ENCODE measurements at places on chromosomes 11 and 22. TPM values are rescaled to one million over a fixed set of nuclear protein-coding genes. Genes with fewer than 3 reads are reported as not detected.

- DNase-seq = no peak
Observed at GRCh38 chr11:111960916-111961315, 23.8 kb downstream of the DIXDC1 start.

GRCh38 chr11:79206951-79207350, 233.9 kb downstream of the TENM4 start:
- DNase-seq = no peak

The PNPLA3 gene
- total RNA-seq = 0.30 TPM

GRCh38 chr22:31602259-31602952, 59.6 kb downstream of the PISD start:
- DNase-seq = no peak

- no peak for DNase-seq
Observed at GRCh38 chr11:8221046-8221723, 42.5 kb downstream of the LMO1 start.

DNA sequence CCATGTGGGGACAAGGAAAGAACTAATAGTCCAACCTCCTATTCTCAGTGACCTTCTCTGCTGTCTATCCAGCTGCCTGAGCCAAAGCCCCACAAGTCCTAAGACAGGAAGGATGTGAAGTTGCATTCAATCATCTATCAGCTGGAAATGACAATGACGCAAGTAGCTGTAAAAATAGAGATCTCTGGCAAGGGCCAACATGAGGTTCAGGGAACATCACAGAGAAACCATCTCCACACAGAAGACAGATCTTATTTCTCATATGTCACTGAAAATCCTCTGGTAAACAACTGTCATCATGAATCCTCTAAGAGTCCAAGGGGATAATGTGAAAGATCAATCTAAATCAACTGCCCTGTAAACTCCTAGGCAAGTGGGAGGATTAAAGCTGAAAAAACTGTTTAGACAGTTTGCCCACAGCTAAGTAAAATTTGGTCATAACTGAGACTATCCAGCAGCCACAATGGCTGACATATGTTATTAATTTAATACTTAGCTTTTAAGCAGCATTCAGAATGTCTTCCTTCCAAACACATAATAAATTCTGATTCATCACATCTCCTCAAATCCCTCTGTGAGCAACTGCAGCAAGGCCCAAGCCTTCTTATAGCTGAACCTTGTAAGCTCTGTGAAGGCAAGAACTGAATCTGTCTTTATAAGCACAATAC, 52.1 kb downstream of the ALG9 start:
- DNase-seq = no peak

GRCh38 chr11:32307913-32308312, 127.4 kb downstream of the WT1 start:
- DNase-seq = no peak

The SCGB2A2 gene
- not detected for total RNA-seq

GRCh38 chr11:8023831-8024555, 36.9 kb downstream of the EIF3F start:
- DNase-seq = no peak

DNA sequence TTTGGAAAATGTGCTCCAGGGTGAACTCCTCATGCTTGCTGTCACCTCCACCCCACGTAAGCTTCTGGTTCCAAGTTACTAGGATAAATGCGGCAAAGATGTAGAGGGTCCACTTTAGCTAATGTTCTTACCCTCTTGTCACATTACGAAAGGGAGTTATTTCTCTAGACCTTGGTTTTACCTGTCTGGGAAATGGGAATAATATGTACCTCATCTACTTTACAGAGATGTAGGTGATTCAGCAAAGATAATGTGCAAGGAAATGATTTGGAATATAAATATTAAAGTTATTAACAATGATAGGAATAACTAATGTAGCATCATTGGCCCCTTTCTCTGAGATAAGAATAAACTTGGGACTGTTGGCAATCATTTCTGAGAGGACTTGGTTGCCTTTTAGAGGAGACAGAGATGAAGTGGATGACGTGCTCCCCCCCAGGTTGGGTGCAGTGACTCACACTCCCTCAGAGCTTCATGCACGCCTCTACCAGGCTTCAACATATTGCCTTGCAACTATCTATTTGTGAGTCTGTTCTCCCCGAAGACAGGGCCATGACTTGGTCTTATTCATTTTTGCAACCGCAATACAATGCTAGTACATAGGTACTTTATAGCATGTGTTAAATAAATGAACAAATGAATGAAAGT, 97.1 kb downstream of the ME3 start:
- DNase-seq = no peak

DNA sequence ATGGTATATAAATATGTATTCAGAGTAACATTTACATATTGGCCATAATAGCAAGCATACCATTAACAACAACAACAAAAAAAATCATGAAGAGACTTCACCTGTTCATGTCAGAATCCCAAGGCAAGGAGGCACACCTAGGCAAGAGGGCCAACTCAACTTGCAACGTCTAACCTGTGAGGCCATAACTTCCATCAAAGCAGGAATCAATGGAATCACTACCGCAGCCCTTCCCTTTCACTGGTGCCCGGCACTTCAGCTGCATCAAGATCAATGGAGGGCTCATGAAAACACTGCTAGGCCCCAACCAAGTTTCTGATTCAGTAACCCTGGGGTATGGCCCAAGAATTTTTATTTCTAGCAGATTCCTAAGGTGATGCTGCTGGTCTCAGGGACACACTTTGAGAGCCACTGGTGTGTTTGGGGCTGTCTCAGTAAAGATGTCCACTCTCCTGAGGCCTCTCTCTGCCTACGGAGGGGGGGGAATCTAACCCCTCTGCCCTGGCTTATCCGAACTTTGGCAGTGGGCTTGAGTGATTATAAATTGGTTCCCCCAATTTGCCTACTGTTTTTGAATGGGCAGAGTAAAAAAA, 8.0 kb downstream of the ZFTA start:
- DNase-seq = no peak

DNA sequence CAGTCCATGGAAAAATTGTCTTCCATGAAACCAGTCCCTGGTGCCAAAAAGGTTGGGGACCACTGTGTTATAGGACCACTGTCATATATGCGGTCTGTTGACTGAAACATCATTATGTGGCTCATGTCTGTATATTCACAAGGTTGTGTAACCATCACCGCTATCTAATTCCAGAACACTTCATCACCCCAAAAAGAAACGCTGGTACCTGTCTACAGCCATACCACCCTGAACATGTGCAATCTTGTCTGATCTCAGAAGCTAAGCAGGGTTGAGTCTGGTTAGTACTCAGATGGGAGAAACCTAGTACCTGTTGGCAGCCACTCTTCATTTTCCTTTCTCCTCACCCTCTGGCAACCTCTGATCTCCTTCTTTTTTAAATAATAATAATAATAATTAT, 12.9 kb upstream of the PIK3IP1 start:
- DNase-seq = no peak

DNA sequence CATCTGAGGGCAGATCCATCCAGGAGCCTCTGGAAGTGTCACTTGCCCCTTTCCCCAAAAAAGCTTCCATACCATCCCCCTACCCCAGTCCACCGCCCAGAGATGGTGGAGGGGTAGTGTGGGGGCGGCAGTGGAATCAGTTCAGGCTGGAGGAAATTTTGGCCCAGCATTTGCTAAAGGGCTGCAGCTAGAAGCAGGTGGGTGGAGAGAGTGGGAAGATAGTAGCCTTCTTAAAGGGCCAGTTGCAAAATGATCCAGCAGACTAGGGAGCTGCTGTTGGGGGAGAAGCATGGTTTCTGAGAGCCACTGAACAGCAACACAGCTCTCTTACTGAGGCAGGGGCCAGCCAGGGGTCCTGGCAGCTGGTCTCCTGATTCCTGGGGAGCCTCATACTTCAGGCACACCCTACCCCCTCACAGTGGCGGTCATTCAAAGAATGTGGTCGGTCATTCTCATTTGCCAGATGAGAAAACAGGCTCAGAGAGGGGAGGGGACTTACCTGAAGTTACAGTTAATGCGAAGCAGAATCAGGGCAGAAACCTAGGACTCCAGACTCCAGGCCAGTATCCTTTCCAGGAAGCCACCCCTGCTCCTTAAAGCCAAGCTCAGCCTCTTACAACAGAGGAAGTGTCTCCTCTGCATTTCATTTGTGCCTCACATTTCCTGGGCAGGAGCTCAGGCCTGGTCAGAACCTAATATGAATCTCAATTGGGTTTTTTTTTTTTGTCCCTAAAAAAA, 5.4 kb downstream of the SEC14L2 start:
- DNase-seq = no peak

GRCh38 chr11:27060816-27061460, 20.3 kb downstream of the BBOX1 start:
- no peak for DNase-seq

GRCh38 chr22:29727131-29727523, 7.3 kb downstream of the CABP7 start:
- DNase-seq = no peak

The ARHGAP20 gene
- not detected for total RNA-seq

The OR51E2 gene
- not detected for total RNA-seq

DNA sequence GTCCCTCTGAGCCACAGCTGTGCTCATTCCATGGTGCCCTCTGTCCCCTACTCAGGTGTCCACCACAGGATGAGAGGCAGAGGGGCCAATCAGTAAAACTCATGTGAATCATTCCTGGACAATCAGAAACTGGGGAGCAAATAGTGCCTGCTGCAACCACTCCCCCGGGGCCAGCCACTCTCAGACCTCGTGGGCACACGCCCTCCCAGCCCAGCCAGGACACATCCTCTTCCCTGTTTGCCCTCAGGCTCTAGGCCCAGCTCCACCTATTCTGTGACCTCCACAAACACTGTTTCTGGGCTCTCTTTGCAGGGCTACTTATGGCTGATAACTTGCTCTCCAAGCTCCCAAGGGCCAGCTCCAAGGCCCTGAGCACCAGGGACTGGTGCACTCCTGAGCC, 14.0 kb upstream of the KCTD14 start:
- DNase-seq = no peak

DNA sequence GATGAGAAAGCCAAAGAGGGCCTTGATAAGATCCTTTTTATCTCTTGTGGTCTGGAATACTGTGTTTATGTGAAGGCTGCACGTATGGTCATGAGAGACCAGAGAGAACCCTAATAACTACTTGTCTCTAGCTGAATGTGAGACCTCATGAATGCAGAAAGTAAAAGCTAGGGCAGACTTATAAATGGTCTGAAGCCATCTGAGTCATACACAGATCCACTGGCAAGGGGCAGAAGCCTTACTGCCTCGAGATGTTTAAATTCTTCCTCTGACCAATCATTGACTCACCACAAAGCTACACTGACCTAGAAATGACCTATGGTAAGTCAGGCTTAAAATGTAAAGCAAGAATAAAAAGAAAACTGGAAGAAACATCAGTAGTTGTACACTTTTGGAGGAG, 22.7 kb upstream of the OR4B1 start:
- DNase-seq = no peak

GRCh38 chr22:44160421-44160820, 20.3 kb upstream of the PARVG start:
- DNase-seq = no peak

- no peak for DNase-seq
Observed at GRCh38 chr11:36187622-36188021, 101.6 kb downstream of the COMMD9 start.

The SDHAF2 gene
- total RNA-seq = 48.4 TPM

- DNase-seq = no peak
Observed at GRCh38 chr22:25900880-25901279, 158.9 kb downstream of the MYO18B start.

DNA sequence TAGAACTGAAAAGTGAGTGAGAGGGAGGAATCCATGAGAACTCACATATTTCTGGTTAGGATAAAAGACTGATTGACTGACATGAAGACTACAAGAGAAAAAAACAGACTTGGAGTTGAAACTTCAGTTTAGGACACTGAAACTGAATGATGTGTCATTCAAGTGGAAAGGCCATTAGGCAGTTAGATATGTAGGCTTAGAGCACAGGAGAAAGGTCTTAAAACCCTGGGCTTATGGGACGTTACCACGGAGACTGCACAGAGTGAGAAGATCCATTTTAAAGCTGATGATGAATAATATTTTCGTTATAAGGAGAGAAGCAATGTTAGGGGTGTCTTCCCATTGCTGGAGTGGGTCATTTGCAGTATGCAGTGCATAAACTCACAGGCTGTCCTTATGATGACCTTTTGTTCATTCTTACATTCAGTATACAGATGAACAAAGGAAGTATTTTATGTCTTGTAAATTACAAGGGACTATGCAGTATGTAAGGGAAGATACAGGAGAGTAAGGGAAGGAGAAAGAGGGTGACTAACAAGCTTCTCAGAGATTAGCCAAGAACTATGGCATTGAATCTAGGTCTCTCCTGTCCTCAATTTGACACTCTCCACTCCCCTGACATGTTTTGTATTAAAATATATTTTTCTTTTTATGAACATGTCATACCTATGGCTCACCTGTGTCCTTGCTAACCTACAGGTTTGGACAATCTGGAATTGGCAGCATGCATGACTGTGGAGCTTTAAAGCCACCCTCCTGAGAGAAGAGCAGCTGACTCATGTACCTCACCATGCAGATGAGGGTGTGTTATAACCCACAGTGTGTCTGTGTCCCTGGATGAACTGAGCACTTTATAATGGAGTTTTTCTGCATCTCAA, 63.7 kb downstream of the MAML2 start:
- DNase-seq = no peak

- DNase-seq = no peak
Observed at GRCh38 chr11:42114927-42115326, 655.5 kb upstream of the LRRC4C start.

The SMTNL1 gene
- total RNA-seq = not detected

The ESAM gene
- total RNA-seq = 0.65 TPM

- no peak for DNase-seq
Observed at GRCh38 chr22:45423524-45423923, 10.0 kb downstream of the RIBC2 start.

GRCh38 chr22:20955548-20955947, 11.5 kb upstream of the AIFM3 start:
- no peak for DNase-seq

DNA sequence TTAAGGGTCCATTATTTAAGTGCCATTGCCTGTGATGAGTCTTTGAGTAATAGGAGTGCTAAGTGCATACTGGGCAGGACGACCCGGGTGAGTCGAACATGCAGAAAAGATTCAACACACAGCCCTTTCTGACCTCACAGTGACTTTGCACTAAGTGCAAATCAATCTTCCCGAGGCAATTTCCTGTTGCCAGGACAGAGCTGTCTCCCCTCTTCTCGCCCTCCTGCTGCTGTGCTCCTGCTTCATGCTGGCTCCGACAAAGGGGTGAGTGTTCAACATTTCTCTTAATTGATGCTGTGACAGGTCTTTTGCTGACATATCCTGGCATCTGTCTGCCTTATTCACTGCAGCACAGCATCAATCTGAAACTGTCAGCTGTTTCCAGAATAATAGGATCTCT, 42.0 kb downstream of the MCHR1 start:
- DNase-seq = no peak
